ENCODE measurements at places on chromosomes 5 and 9. TPM values are rescaled to one million over a fixed set of nuclear protein-coding genes. Genes with fewer than 3 reads are reported as not detected.
A peak's percentile ranks its signal among the peaks of the same experiment; 100 is the strongest.

The PRR16 gene
- total RNA-seq, result 6.3 TPM

- no peaks in the 10 kb centered on the region for H3K4me1 ChIP-seq
- H3K27ac ChIP-seq, result no peak overlapping the region
- H3K36me3 ChIP-seq, result no peaks in the 10 kb centered on the region
- H3K4me3 ChIP-seq, result no peak overlapping the region
Observed at GRCh38 chr9:27133817-27134216, 24.8 kb downstream of the TEK start.

The LCN6 gene
- 6.4 TPM for total RNA-seq

GRCh38 chr5:57698802-57699201, 216.2 kb upstream of the ACTBL2 start:
- H3K27me3 ChIP-seq, result no peaks in the 10 kb centered on the region
- H3K4me3 ChIP-seq, result no peak overlapping the region
- H3K4me1 ChIP-seq, result peaks cover 52% of the 10 kb centered on the region
- no peak for DNase-seq

DNA sequence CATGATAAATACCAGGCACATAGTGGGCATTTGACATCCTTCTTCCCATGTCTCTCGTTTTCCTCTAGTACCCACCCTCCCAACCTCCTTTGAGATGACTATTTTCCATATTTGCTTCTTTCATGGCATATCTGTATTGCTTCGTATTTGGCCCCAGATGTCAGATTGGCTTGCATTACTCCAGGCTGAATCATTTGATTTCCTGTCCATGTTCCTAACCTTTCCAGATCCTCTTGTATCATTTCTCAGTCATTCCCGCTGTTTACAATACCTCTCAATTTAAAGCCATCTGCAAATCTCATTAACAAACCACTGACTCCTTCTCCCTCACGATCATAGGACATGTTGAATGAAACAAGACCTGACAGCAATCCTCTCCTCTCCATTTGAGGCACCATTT, 19.9 kb downstream of the MTX3 start:
- no peak overlapping the region for H3K27ac ChIP-seq
- no peak for DNase-seq
- no peaks in the 10 kb centered on the region for H3K27me3 ChIP-seq
- no peaks in the 10 kb centered on the region for H3K36me3 ChIP-seq

DNA sequence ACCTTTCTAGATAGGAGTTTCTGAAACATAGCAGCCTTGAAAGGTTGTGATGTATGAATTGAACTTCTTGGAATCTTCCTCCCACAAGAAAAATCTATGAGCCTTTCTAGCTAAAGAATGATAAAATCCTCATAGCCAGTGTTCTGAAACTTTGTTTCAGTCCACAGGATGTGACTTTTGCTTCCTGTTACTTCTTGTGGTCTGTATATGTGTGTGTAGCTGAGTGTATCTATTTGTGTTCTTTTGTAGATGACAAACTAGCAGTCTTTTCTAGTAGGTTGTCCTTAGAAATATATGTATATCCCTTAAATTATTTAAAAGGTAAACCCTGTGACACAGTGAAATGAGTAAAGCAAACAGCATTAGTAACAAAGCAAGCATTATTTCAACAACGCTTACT, 188.8 kb downstream of the MRPS30 start:
- no peaks in the 10 kb centered on the region for H3K27me3 ChIP-seq
- DNase-seq, result no peak
- no peak overlapping the region for H3K27ac ChIP-seq
- no peaks in the 10 kb centered on the region for H3K4me1 ChIP-seq
- H3K36me3 ChIP-seq, result no peaks in the 10 kb centered on the region

- H3K27me3 ChIP-seq, result no peaks in the 10 kb centered on the region
- no peaks in the 10 kb centered on the region for H3K4me1 ChIP-seq
- no peak overlapping the region for H3K27ac ChIP-seq
- no peak overlapping the region for H3K4me3 ChIP-seq
Observed at GRCh38 chr5:154176181-154176580, 14.4 kb upstream of the GALNT10 start.

DNA sequence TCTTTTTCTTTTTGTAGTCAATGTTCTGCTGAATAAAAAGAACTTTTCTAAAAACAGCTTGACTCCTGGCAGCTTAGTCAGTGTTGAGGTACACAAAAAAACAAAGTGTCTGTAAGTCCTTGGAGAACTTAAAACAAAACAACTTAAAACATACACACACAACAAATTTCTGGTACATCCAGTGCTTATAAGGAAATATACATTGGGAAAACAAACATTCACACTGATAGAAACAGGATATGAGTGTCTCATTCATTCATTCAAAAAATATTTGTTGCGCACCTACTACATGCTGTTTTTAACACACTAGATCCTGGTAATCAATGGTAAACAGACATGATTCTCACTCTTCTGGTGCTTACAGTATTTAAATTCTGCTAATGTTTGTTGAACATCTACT, 27.4 kb upstream of the MEGF9 start:
- H3K27me3 ChIP-seq, result no peaks in the 10 kb centered on the region
- DNase-seq, result no peak
- H3K36me3 ChIP-seq, result no peaks in the 10 kb centered on the region
- H3K4me1 ChIP-seq, result no peaks in the 10 kb centered on the region

The SRD5A1 gene
- 1.2 TPM for total RNA-seq

- H3K27ac ChIP-seq, result peak overlapping the region; percentile 95
- H3K4me1 ChIP-seq, result peaks cover 3% of the 10 kb centered on the region
- no peaks in the 10 kb centered on the region for H3K27me3 ChIP-seq
- peak; percentile 86 for DNase-seq
- no peak overlapping the region for H3K4me3 ChIP-seq
Observed at GRCh38 chr9:127130661-127131538, 8.5 kb upstream of the ANGPTL2 start.

- no peak overlapping the region for H3K27ac ChIP-seq
- DNase-seq, result no peak
- H3K4me1 ChIP-seq, result no peaks in the 10 kb centered on the region
- H3K27me3 ChIP-seq, result no peaks in the 10 kb centered on the region
- H3K4me3 ChIP-seq, result no peak overlapping the region
Observed at GRCh38 chr9:37732086-37732741, 21.4 kb upstream of the TRMT10B start.

DNA sequence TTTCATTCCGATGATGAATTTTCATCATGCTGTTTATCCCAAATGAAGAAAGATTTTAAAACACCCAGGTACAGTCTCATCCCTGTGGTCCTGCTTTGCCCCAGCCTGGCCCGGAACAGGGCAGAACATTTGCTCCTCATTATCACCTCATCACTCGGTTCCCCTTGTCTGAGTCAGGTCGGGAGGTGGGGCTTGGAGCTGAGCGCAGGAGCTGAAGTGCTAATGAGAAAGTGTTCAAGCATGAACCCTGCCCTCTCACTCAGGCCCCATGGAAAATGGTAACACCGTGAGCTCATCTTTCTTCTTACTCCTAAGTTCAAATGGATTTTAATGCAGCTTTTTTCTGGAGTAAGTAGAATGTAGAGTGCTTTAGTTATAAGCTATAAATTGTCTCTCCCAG, 466.2 kb downstream of the KDM4C start:
- H3K27ac ChIP-seq, result no peak overlapping the region
- H3K4me3 ChIP-seq, result no peak overlapping the region
- no peaks in the 10 kb centered on the region for H3K36me3 ChIP-seq
- DNase-seq, result no peak
